CD4-positive, alpha-beta memory T cell (primary cell): ENCODE measurements at places on chromosomes 16 and 17. TPM values are rescaled to one million over a fixed set of nuclear protein-coding genes. Genes with fewer than 3 reads are reported as not detected.

Gene IRX5
- total RNA-seq = not detected

Gene CYLD
- total RNA-seq = 294 TPM

Gene FADS6
- total RNA-seq = not detected

Gene WFDC1
- total RNA-seq = not detected

Gene TTYH2
- total RNA-seq = 40.5 TPM

Gene ABCC3
- total RNA-seq = 0.86 TPM

Gene SSTR5
- total RNA-seq = not detected

Gene NACA2
- total RNA-seq = not detected

Gene CETP
- not detected for total RNA-seq

Gene TPPP3
- not detected for total RNA-seq

Gene EDC4
- 141 TPM for total RNA-seq

DNA sequence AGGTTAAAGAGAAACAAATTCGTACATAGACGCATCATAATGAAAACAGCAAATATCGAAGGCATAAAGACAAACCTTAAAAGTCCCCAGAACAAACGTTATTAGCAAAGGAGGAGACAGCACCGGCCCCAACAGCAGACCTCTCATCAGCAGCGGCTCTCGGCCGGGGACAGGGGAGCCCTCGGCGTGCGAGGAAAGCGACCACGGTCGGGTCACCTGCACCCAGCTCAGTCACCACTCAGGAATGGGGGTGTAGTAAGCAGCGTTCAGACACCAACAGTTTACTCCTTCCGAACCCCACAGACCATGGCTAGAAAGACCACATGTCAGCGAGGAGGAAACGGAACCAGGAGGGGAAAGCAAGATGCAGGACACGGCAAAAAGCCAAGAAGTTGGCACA lies 109.3 kb upstream of the CHMP6 start:
- DNase-seq = no peak

DNA sequence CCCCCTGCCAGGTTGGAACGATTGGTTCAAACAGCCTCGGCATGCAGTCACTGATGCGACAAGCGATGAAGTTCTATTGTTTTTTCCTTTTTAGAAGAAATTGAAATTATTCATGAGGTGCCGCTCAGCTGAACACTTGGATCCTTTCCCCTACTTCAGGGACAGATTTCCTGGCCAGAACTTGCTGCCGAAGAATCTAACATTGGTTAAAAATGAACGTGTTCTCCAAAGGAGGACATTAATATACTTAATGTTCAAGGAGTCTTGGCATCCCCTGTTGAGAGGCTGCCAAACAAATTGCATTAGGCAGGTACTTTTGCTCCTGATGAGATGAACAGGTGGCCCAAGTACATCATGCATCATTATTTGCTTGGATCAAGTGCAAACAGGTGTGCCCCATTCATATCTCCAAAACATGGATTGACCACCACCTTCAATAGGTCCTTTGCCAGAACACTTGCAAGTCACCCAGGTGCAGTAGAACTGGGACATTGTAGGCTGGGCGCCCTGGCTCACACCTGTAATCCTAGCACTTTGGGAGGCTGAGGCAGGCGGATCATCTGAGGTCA lies 437.2 kb downstream of the HAPSTR1 start:
- DNase-seq = no peak

GRCh38 chr16:28912558-28912957 lies 12.5 kb downstream of the RABEP2 start:
- DNase-seq = no peak

GRCh38 chr17:61384692-61385576 lies 14.7 kb upstream of the TBX2 start:
- DNase-seq = no peak

DNA sequence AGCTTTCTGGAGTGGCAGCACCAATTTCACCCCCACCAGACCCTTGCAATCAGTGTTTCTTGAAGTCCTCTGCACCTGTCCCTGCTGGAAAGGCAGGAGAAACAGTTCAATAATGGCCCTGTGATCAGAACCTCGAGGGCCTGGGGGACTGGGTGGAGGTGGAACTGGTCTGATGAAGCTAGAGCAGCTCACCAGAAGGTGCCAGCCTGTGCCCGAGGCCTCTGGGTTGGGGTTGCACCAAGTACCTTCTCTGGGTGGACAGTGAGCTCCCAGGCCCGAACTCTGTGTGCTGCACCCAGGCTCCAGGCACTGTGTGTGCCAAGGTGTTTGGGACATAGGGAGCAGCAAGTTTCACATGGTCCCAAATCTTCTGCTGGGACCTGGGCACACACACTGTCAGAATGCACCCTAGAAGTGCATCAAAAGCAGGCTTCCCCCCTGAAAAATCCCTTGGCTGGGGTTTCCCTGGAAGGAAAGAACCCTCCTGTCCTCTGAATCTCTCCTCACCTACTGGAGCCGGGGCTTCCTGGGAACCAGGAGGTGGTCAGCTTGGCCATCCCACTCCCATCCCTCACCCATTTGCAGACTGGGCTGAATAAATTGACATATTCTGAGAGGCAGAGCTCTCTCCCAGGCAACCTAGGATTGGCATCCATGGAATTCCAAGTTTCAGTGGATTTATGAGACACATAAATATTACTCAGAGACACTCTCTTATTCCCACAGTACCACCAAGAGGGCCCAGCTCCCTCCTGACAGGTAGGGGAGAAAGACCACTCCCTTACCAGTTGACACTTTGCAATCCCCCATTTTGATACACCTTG lies 17.4 kb downstream of the CD300LG start:
- DNase-seq = no peak

DNA sequence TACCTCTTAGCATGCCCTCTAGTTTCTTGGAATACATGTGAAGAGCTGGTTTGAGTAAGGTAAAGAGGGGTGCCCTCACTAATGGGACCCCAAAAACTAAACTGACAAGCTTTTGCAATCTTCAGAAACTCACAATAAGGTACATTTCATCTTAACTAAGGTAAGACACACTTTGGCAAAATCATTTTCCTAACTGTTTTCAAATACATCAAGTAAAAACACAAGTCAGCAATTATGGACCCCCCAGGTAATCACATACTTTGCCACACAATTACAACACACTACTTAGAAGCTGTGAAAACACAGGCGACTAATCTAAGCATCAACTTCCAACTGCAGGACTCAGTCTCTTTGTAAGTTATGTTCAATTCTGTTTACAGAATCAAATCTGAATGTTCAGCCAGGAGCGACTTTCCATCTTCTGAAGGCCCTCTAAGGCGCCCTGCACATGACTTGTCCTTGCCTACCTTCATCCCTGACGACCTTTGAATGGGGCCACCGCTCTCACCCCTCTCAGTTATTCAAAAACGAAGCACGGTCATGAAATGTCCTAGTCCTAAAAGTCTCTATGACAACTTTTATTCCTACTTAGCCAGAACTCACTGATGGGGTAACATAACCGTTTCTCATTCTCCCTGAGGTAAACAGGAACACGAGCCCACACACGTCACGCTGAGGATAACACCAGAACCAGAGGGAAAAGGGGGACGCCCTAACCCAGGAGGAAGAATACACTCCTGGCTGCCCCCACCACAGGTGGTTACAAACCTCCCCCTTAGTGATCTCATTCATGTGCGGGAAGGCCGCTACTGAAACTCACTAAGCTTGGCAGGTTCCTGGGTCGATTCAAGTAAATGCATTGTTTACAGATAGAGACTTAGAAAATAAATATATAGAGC lies 5.5 kb downstream of the CREBBP start:
- no peak for DNase-seq

GRCh38 chr17:7704601-7705268 lies at the start of gene EFNB3:
Gene EFNB3 (plus strand): TSS chr17:7705202. CDS start chr17:7705599, 397 bp downstream.
- DNase-seq = no peak

- DNase-seq = no peak
These were observed 18.0 kb upstream of the NDRG4 start for GRCh38 chr16:58481931-58482330.

GRCh38 chr17:42016411-42016831 lies 818 bp downstream of the DNAJC7 start:
- DNase-seq = peak; percentile 18

DNA sequence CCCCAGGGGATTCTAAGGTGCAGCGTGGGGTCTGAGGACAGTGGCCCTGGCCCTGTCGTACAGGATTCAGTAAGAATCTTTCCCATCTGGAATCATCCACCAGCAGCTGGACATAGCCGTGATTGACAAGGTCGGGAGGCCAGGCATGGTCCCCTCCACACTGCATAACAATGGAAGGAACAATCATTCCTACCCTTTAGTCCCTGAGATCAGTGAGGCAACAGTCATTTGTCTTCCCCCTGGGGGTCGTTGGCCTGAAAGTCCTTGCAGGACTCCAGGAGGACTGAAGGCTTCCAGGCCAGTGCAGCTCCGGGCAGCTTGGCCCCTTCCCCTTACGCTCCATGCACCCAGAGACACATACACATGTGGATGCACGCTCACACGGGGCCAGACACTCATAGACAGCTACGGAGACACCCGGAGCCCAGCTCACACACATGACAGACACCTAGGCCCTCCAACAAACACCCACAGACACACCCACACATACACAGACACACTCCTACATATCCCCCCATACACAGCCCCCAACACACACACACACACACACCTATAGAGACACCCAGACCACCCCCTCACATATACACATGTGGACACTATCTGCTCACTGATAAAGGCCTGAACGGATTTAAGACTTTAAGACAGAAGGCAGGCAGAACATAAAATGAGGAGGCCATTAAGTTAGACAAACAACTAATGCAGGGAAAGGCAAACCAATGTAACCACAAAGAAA lies 42.9 kb downstream of the LITAF start:
- DNase-seq = no peak

- no peak for DNase-seq
These were observed 58.1 kb upstream of the CRYM start for GRCh38 chr16:21336231-21336630.

DNA sequence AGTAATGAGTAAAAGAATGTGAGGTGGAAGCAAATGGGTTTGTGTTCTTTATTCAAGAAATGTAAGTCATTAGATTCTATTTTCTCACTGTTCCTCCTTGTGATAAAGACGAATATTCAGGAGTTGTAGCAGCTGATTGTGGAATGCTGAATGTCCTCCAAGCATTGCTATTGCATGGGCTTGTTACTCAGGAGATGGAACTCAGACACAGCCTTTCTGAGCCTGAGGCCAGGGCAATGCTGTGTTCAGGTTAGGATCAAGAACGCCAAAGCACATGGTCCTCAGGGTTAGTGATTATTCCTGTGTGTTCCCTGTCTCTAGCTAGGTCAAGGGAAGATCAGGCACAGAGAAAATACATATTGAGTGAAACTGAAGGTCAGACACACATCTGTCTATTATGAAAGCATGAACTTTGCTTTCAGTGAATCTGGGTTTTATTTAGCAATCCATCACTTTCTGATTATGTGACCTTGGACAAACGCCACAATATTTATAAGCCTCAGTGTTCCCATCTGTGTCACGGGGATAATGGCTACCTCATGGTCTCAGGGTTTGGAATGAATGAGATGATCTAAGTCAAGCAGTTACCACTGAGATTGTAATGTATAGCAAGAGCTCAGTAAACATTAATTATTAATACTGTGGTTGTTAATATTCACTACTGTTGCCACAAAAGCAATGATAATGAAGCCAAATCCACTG lies 426.8 kb upstream of the DYNLRB2 start:
- no peak for DNase-seq

GRCh38 chr17:38867179-38867967 lies 2.5 kb upstream of the LASP1 start:
- DNase-seq = peak; percentile 73

DNA sequence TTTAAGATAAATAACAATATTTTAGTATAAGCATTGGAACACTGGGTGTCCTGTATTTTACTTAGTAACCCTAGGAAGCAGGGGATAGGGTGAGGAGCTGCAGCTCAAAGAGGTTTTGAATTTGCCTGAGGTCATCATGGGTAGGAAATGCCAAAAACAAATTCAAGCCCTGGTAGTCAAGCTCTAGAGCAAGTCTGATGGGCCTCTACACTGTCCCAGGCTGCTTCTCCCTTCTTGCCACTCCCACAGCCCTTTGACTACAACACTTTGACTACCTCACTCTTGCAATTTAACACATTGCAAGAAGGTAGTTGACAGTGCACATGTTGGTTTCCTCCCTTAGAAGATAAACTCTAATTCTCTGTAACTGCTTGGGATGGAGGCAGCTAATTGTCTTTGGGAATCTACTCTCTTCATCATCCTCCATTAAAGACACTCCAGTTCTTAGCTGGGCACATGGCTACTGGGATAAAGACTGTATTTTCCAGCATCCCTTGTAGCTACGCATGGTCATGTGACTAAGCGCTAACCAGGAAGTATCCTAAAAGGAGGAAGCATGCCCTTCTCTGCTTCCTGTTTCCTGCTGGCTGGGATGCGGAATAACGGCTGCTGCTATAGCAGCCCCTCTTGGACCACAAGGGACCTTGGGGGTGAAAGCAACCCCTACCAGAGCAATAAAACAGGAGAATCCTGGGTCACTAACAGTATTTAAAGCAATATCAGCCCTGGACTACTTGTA lies 30.7 kb upstream of the SSTR2 start:
- DNase-seq = no peak

- no peak for DNase-seq
These were observed 71.2 kb downstream of the PLD6 start for GRCh38 chr17:17134957-17135333.

GRCh38 chr17:30000001-30000754 lies 58.7 kb downstream of the EFCAB5 start:
- DNase-seq = peak; percentile 2

- DNase-seq = no peak
These were observed 20.2 kb downstream of the GOSR2 start for GRCh38 chr17:46943218-46943500.

DNA sequence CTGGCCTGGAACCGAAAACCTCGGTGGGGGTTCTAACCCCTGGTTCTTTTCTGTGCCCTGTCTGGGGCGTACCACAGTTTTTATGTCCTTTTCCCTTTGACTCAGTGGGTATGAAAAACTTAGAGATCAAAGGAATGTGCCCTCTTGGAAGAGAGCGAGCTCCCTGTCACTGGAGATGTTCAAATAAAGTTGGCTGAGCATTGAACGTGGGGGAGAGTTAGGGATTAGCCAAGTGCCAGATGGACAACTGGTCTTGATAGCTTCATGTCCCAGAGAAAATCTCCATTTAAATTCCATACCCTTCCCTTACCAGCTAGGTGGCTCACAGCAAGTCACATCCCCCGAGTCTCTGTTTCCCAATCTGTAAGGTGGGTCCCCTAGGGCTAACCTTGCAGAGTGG lies 9.5 kb downstream of the ADGRG1 start:
- DNase-seq = no peak

DNA sequence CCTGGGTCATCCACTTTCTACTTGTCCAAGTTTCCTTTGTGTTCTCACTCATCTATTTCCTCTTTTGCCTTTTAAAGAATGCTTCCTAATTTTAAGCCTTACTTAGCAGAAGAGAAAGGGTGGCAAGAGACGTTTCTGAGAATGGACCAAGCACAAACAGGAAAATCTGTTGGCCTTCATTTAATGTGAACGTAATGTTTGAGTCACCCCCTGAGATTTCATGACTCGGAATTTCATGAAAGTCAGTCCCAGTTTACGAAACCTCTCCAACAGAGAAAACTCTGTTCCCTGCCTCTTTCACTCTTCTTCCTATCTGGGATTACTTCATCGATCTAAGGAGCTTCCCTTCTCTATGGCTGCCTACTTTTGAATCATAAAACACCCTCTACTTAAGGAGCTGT lies at the start of gene CD300E:
Gene CD300E, minus strand, starts transcription at position 46 of the 401 bp plus-strand sequence. CDS start 117 bp downstream, outside the sequence.
- no peak for DNase-seq

GRCh38 chr17:27906623-27907022 lies 13.5 kb upstream of the LYRM9 start:
- DNase-seq = no peak

GRCh38 chr17:28938552-28938951 lies 12.8 kb downstream of the PHF12 start:
- no peak for DNase-seq

- no peak for DNase-seq
These were observed 18.2 kb upstream of the HLF start for GRCh38 chr17:55246583-55246982.

- no peak for DNase-seq
These were observed 5.8 kb downstream of the ADCY7 start for GRCh38 chr16:50272111-50272571.
